ENCODE measurements at places on chromosomes 13 and 19. TPM values are rescaled to one million over a fixed set of nuclear protein-coding genes. Genes with fewer than 3 reads are reported as not detected.

The SLC7A9 gene
- total RNA-seq: 0.59 TPM

The FLT3LG gene
- 2.1 TPM for total RNA-seq

The PRR36 gene
- 0.09 TPM for total RNA-seq

The CEACAM8 gene
- not detected for total RNA-seq

The OVOL3 gene
- not detected for total RNA-seq

The STAP2 gene
- 1.2 TPM for total RNA-seq

The ZNF264 gene
- 51.0 TPM for total RNA-seq

The FUT3 gene
- total RNA-seq: not detected

The PPP1R37 gene
- 26.7 TPM for total RNA-seq

The PLA2G4C gene
- total RNA-seq: 17.5 TPM

The SUPT20H gene
- total RNA-seq: 46.6 TPM

The LIM2 gene
- total RNA-seq: not detected

The NLRP4 gene
- not detected for total RNA-seq

The ZNF610 gene
- total RNA-seq: 3.3 TPM

The ZNF234 gene
- 17.2 TPM for total RNA-seq

The C13orf42 gene
- total RNA-seq: not detected

The TMPRSS9 gene
- total RNA-seq: not detected

The CHMP2A gene
- total RNA-seq: 68.1 TPM

The MYO9B gene
- 148 TPM for total RNA-seq

The ATP8A2 gene
- under 0.01 TPM for total RNA-seq

The LYPD5 gene
- 1.2 TPM for total RNA-seq

The SSC5D gene
- 13.7 TPM for total RNA-seq

The FAM124A gene
- 1.2 TPM for total RNA-seq

The ZNF442 gene
- total RNA-seq: 3.9 TPM

The ZNF563 gene
- total RNA-seq: 5.6 TPM

The ZNF71 gene
- total RNA-seq: 10.5 TPM

The FAM187B gene
- not detected for total RNA-seq

The MED25 gene
- total RNA-seq: 28.9 TPM

The SNRNP70 gene
- 86.7 TPM for total RNA-seq

The MBD3L2 gene
- not detected for total RNA-seq

The MEIS3 gene
- total RNA-seq: 46.6 TPM

The MCEMP1 gene
- not detected for total RNA-seq

The CYP2A7 gene
- total RNA-seq: not detected

The PSG11 gene
- total RNA-seq: not detected

The RNF17 gene
- total RNA-seq: not detected

The ELAVL3 gene
- not detected for total RNA-seq

The CEACAM4 gene
- not detected for total RNA-seq

The PLK5 gene
- 0.14 TPM for total RNA-seq

The PRX gene
- 1.2 TPM for total RNA-seq

The PIP5K1C gene
- total RNA-seq: 38.9 TPM

The KIR3DL2 gene
- not detected for total RNA-seq

The CACNA1A gene
- total RNA-seq: 14.3 TPM

The ZNF154 gene
- total RNA-seq: 4.9 TPM

The B3GNT3 gene
- not detected for total RNA-seq

The FFAR1 gene
- not detected for total RNA-seq

The GFY gene
- not detected for total RNA-seq

The DACH1 gene
- total RNA-seq: not detected

The PBX4 gene
- total RNA-seq: 0.55 TPM

The NLRP9 gene
- not detected for total RNA-seq

The TMEM150B gene
- not detected for total RNA-seq

Measured in smooth muscle cell of the umbilical artery (primary cell).